ENCODE measurements at places on chromosomes 5 and 9.

GRCh38 chr9:134375430-134376385 lies 49.5 kb downstream of the RXRA start:
- DNase-seq: peak; percentile 67

GRCh38 chr9:27505744-27506161 lies 18.3 kb upstream of the IFNK start:
- no peak for DNase-seq

GRCh38 chr9:137296670-137297664 lies 5.1 kb downstream of the NRARP start:
- peak; percentile 17 for DNase-seq

DNA sequence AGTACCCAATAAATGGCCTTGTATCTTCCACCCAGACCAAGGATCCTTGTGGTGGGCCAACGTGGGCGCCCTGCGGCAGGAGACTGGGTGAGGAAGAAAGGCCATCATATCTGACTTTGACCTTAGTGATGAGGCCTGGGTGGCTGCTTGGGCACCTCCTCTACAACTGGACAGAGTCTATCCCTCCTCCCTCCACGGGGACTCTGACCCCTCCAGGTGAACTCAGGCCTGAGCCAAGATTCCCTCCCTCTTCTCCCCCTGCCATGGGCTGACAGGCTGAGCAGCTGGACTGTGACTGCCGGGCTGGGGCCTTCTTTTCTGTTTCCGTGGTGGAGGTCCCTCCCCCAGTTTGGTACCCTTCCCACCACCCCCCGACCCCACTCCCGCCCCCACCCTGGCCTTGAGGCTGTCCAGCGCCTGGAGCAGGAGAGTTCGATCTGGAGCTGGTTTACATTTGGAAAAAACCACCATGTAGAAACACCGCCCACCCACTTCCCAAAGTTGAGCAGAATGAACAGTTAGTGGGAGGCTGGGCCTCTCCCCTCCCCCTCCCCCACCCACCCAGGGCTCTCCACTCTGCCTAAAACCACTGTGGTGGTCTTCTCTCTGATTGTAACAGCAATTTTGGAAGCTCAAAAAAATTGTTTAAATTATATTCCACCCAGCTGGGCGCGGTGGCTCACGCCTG lies 1.2 kb upstream of the PHYHD1 start:
- DNase-seq: no peak

DNA sequence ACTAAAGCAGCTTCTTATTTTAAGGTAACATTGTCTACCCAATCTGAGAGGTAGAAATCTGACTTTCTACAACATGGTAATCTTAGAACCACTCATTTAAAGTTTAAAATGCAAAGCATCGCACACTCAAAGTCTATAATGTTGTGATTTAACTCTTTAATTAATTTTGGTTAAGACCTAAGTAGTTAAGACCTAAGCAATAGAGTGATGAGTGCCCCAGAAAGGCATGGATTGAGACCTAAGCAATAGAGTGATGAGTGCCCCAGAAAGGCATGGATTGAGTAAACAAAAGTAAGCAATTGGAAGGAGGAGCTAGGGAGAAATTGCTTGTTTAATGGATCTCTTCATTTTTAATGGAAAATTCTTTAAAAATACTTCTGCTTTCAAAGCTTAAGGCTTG lies 86.8 kb downstream of the NLN start:
- no peak for DNase-seq

GRCh38 chr5:180860273-180860886 lies 696 bp downstream of the ZFP62 start:
- DNase-seq: no peak

- no peak for DNase-seq
Observed at GRCh38 chr5:151110122-151110681, 29.4 kb upstream of the TNIP1 start.

GRCh38 chr5:143892271-143892670 lies 80.3 kb downstream of the HMHB1 start:
- DNase-seq: no peak

GRCh38 chr5:41735213-41735612 lies 135.0 kb downstream of the OXCT1 start:
- DNase-seq: no peak

GRCh38 chr5:181164076-181164952 lies 16.9 kb downstream of the OR2V2 start:
- peak; percentile 18 for DNase-seq

- DNase-seq: no peak
Observed at GRCh38 chr9:105967797-105968196, 273.5 kb downstream of the TMEM38B start.

DNA sequence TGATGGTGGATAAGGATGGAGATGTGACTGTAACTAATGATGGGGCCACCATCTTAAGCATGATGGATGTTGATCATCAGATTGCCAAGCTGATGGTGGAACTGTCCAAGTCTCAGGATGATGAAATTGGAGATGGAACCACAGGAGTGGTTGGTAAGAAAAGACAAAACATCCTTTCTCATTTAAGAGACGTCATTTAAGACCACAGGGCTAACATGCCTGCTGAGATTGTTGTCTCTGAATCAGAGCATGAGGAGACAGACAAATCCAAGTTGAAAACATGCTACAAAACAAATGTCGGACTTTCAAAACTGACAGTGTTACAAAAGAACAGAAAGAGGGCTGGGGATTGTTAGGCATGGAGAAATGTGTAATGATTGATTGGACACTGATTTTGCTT lies 4.6 kb downstream of the CCT5 start:
- no peak for DNase-seq

GRCh38 chr9:132531710-132532570 lies 50.5 kb upstream of the BARHL1 start:
- no peak for DNase-seq

DNA sequence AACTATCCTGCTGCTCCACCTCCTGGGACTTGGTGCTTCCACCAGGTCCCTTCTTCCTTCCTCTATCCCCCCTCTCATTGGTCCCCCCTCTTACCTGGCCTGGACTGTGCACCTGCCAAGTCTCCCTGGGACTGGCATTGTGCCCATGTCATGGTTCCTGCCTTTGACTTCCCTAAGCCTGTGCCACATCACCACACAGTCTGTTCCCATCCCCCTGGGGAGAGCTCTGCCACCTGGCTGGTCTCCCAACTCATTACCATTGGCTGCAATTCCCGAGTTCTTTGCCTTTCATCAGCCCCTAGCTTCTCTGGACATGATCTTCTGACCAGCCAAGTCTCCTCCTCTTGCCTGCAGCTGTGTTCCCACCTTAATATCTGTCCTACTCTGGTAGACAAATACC lies 180.3 kb downstream of the SREK1 start:
- DNase-seq: no peak

GRCh38 chr9:128393145-128393775 lies 22.1 kb downstream of the URM1 start:
- no peak for DNase-seq

DNA sequence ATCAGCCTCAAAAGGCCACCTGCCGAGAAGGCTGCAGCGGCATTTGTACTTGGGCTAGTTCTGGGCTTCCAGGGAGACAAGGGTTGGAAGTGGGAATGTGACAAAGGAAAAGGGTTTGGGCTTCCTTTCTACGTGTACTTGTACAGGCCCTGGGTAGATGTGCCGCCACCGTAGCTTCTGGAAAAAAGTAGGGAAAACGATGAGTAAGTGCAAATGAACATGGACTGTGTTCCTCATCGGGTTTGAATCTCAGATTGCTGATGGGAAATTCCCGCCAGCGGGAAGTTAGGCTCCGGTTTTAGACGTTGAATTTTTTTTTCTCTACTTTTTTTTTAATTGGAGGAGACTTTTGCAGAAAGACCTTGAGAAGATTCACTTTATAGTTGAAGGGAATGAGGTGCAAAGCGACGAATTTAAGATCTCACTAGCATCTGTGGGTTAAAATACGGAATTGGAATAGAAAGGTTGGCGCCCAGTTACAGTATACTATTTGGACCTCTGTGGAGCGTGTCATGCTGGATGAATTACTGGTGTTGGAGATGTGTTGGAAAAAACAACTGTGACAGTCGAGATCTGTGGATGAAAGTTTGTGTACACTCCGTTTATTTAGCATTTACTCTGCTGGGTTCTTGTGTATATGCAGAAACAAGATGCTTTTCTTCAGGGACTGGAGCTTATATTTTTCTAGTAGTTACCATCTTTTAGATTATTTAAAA lies 1.2 kb downstream of the G3BP1 start:
- DNase-seq: no peak

- DNase-seq: no peak
Observed at GRCh38 chr9:123282362-123283047, 14.1 kb upstream of the STRBP start.

DNA sequence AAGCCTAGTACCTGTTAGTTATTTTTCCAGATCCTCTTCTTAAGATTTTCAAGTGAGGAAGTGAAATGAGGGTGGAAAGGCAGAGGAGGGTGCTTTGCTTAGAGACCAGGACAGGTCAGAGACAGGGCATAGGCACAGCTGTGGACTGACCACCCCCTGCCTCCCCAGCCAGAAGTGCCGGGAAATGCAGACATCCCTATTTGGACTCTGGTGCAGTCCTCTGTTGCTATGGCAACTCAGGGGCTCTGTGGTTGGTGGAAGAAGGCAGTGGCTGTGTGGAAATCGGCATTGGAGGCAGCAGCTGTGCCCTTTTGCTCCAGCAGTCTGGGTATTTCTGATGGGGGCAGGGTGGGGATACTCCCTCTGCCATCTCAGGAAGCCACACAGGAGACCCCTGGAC lies 43.3 kb upstream of the NDFIP1 start:
- no peak for DNase-seq

- DNase-seq: no peak
Observed at GRCh38 chr5:107199756-107200155, 471.0 kb downstream of the EFNA5 start.

GRCh38 chr9:19050637-19051591 lies 1.7 kb downstream of the RRAGA start:
- no peak for DNase-seq

DNA sequence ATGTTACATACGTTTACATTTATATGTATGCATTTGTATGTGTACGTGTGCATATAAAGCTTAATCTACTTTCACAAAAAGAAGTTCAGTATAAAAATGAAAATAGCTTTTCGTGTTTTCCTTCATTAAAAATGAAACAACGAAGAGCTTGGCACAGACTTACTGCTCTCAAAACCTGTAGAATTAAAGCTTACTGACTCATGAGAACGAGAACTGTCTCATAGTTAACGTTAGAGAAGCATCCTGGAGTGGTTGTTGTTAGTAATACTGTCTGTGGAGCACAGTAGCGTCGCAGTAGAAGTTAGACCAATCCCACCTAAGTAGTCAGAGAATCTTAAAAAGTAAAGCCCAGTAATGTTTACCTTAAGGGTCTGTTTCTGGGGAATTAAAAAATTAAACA lies 1.3 kb downstream of the MAT2B start:
- DNase-seq: no peak

GRCh38 chr9:128498911-128499310 lies 5.6 kb upstream of the GLE1 start:
- no peak for DNase-seq

- DNase-seq: no peak
Observed at GRCh38 chr5:157188270-157188669, 7.6 kb downstream of the ITK start.

GRCh38 chr5:142320430-142320738 lies 4.4 kb downstream of the SPRY4 start:
- no peak for DNase-seq

DNA sequence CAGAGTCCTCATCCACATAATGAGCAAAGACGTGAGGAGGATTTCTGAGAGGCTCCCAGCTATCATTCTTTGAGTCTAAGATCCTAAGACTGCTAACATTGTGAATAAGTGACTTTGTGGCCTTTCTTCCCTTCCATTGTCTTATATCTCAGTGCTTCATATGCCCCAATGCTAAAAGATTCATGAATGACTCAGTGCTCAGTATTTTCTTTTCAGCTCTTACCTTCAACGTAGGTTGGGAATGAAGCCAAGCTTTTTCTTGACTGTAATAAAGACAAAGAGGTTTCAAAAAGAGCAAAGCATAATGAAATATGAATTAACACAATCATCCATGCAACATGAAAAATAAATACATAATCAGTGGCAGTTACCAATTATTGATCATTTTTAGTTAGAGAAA lies 146.4 kb downstream of the ENTREP1 start:
- DNase-seq: no peak

DNA sequence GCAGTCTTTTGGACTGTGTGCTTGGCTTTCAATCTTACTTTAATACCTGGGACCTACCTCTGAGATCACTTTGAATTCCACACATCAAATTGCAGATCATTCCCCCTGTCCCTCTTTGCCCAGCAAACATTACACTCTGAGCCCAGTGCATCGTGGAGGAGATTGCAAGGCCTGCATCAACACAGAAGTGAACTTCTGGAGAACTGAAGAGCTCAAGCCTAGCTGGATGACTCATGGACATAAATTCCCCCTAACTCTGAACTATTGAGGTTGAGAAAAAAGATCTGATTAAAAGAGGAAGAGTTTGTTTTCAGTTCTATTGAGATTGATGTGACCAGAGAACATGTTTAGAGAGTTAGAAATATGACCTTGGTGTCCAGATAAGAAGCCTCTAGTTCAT lies 316.0 kb upstream of the DMAC1 start:
- no peak for DNase-seq

DNA sequence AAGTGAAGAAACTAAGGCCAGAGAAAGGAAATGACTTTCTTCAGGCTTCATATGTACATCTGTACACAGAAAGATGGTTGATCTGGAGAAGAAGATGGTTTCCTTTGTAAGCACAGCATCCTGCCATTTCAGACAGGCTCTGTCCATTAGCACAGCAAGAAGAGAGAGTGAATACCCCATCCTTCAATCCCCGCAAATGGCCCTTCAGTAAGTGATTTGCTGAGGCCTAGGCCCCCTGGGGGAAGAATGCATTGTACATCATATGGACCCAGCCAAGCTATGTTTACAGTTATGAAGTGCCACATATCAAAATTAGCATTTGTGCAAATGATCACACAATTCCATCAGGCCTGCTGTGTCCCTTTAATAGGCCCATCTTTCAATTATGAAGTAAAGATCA lies 657.4 kb downstream of the BRINP1 start:
- no peak for DNase-seq

DNA sequence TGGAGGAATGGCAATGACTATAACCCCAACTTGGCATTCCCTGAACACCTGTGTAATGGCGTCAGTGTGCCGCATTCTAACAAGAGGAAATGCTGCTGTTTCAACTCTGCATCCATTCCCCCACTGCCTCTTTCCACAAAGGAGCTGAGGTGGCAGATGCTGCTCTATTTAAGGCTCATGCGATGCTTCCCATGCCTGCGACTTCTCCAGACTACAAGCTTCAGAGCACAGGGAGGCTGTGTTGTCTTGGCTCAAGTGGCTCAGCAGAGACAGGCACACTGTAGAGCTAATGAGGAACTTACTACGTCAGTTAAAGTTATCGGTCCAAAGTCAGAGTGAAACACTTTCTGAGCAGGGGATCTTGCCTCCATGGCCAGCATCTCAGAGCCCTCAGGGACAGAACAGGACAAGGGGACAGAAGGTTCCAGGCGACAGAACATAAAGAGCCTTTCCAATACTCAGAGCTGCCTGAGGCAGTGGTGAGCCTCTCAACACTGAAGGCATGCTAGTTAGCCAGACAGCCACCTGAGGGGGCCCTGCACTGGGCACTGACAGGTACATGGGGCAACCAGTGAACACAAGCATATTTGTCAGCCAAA lies 21.8 kb downstream of the TNIP1 start:
- no peak for DNase-seq

GRCh38 chr5:40605295-40605958 lies 74.3 kb upstream of the PTGER4 start:
- DNase-seq: no peak
